Upper lobe of left lung (tissue), 6 donors: ENCODE measurements at places on chromosomes 11 and 22. TPM values are rescaled to one million over a fixed set of nuclear protein-coding genes. Genes with fewer than 3 reads are reported as not detected.

Gene PARVA
- 73.5 TPM for total RNA-seq

GRCh38 chr11:66887526-66887925, 30.7 kb downstream of the LRFN4 start:
- no peaks in the 10 kb centered on the region for H3K27me3 ChIP-seq
- no peak overlapping the region for H3K4me3 ChIP-seq
- DNase-seq = no peak
- H3K27ac ChIP-seq = no peak overlapping the region
- H3K4me1 ChIP-seq = peaks cover 12% of the 10 kb centered on the region

DNA sequence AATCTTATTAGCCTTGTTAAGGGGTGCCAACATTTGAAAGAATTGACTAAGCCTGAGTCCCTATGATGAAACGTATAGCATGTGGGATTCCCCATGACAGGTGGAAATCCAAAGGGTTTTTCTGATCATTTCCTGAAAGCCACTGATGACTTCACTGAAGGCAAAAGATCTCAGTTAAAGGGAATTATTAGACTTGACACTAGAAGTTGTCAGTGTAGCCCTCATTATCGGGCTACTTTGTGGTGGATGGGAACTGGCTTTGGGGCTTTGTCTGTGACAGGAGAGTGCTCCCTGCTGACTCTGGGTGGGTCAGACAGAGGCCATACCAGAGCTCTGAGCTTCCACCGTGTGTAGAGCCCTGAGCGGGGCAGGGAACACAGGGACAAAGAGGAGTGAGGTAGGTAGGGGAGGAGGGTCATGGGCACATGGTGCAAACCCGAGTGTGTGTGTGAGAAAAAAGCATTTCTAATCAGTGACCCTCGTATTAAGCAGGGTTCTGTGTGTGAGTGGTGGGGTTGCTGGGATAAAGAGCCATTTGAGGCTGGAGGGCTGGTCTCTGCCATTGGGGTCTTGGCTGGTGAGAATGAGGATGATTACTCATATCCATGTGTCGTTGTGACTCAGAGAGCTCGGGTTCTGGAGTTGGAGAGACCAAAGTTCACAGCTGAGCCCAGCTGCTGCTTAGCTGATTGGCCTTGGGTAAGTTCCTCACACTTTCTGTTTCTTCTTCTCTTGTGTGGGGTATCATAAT, 101.1 kb downstream of the GRIK4 start:
- H3K36me3 ChIP-seq = no peaks in the 10 kb centered on the region
- no peaks in the 10 kb centered on the region for H3K4me1 ChIP-seq
- H3K27me3 ChIP-seq = no peaks in the 10 kb centered on the region
- H3K27ac ChIP-seq = peak overlapping the region; percentile 69

GRCh38 chr11:76167590-76167989, 38.7 kb downstream of the WNT11 start:
- no peak for DNase-seq
- H3K36me3 ChIP-seq = no peaks in the 10 kb centered on the region
- no peaks in the 10 kb centered on the region for H3K4me1 ChIP-seq
- no peak overlapping the region for H3K27ac ChIP-seq
- no peaks in the 10 kb centered on the region for H3K27me3 ChIP-seq

DNA sequence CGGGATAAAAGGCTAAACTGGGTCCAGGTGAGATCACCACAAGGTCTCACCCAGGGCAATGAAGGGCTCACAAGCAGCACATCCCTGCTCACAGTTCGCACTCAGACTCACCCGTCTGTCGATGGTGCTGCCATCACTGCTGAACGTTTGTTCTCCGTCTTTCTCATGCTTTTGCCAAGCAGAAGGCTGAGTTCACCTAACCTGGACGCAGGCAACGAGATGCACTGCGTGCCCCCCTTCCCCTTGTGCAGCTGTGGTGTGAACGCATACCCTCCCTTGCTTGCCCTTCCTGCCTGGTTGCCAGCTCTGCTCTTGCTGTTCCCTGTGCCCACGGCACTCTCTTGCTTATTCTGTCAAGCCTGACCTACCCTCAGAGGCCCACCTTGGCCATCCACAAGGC, 18.0 kb downstream of the KCTD21 start:
- peaks cover 10% of the 10 kb centered on the region for H3K4me1 ChIP-seq
- H3K27ac ChIP-seq = peak overlapping the region; percentile 76
- H3K36me3 ChIP-seq = no peaks in the 10 kb centered on the region
- H3K4me3 ChIP-seq = no peak overlapping the region
- no peak for DNase-seq
- no peaks in the 10 kb centered on the region for H3K27me3 ChIP-seq

GRCh38 chr11:114784216-114784615, 105.9 kb downstream of the NXPE2 start:
- H3K36me3 ChIP-seq = no peaks in the 10 kb centered on the region
- no peaks in the 10 kb centered on the region for H3K4me1 ChIP-seq
- H3K27ac ChIP-seq = no peak overlapping the region
- H3K4me3 ChIP-seq = no peak overlapping the region
- no peak for DNase-seq

- no peaks in the 10 kb centered on the region for H3K36me3 ChIP-seq
- H3K4me3 ChIP-seq = no peak overlapping the region
- no peaks in the 10 kb centered on the region for H3K27me3 ChIP-seq
- DNase-seq = no peak
- no peaks in the 10 kb centered on the region for H3K4me1 ChIP-seq
These were observed 67.2 kb upstream of the CD82 start for GRCh38 chr11:44498089-44498871.
